Stimulated activated CD8-positive, alpha-beta memory T cell treated with anti-CD3 and anti-CD28 coated beads, Interleukin-2, amount 100 ng/mL, for 48 hours (primary cell): ENCODE measurements at places on chromosomes 3 and 15.

- no peak for DNase-seq
These were observed 29.7 kb upstream of the USP50 start for GRCh38 chr15:50576166-50576565.

DNA sequence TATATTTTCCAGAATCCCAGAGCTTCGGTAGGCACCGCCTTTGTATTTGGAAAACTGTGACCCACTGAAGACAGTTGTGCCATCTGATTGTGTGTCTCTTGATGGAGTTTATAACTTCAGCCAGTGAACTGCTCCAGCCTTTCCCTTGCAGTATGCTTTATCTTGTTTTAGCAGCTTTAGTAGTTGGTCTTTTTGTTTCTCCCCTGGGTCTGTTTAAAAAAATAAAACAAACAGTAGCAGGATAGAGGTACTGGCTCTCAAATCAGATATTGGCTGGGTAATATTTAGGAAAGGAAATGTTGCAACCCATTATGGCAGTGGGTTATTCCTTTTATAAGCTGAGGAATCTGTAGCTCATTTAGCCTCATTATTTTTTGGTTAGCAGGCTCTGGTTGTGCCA, 151.5 kb upstream of the BFSP2 start:
- DNase-seq, result no peak

DNA sequence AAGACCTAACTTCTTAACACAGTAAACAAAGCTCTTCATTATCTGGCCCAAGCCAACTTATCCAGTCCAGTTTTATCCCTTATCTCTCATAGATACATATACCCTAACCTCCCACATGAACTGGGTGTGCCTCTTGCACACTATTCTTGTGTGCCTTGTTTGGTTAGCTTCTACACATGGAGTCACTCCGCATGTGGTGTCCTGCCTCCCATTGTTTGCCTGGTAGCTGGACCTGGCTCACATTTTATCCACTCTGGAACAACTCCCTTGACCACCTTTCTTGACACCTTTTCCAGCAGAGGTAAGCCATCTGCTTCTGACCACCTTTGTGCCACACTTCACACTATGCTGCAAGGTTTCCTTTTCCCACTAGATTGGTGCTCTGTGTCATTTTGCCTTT, 15.2 kb downstream of the TIPARP start:
- DNase-seq, result no peak

DNA sequence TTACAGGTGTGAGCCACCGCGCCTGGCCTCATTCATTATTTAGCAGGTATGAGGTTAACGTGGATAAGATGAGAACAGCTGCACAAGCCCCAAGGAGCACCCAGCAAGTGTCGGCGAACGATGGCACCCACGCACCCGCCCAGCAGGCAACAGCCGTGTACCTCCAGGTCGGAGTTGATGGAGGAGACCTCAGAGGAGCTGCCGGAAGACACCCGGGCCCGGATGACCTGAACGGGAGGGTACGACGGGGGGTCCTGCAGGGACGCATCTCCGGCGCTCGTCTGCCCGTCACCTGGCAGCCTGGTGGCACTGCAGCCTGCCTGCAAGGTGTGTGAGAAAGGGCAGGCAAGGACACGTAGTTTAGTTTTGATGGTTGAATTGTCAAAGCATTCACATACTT, 29.1 kb downstream of the TMEM44 start:
- no peak for DNase-seq

GRCh38 chr3:63364910-63365309, 86.8 kb downstream of the SYNPR start:
- DNase-seq, result no peak

DNA sequence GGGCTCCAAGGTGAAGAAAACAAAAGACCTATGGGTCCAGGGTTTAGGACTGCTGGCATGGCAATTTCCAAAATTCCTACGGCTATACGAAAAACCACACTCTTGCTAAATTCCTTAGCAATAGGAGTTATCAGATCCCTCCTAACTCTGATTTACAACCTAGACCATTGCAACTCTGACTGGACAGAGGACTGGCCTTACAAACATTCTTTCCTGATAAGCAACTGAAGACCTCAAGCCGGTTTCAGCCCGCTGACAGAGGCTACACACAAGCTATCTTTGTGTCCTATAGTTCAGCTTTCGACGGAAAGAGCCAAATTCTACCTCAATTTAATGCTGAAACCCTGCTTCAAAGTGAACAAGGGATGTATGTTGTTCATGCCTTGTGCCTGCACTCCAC, 38.3 kb upstream of the AGBL1 start:
- no peak for DNase-seq

DNA sequence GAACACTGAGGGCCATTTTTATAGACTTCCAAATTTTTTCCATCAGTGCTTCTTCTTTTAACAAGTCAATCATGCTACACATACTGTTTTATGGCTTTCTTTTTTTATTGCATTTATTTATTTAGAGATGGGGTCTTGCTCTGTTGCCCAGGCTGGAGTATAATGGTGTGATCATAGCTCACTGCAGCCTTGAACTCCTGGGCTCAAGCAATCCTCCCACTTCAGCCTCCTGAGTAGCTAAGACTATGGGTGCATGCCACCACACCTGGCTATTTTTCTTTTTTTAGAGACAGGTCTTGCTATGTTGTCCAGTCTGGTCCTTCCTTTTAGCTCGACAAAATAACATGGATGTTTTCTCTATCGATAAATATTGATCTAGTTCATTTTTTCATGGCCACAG, 425.8 kb upstream of the WNT5A start:
- DNase-seq, result no peak

DNA sequence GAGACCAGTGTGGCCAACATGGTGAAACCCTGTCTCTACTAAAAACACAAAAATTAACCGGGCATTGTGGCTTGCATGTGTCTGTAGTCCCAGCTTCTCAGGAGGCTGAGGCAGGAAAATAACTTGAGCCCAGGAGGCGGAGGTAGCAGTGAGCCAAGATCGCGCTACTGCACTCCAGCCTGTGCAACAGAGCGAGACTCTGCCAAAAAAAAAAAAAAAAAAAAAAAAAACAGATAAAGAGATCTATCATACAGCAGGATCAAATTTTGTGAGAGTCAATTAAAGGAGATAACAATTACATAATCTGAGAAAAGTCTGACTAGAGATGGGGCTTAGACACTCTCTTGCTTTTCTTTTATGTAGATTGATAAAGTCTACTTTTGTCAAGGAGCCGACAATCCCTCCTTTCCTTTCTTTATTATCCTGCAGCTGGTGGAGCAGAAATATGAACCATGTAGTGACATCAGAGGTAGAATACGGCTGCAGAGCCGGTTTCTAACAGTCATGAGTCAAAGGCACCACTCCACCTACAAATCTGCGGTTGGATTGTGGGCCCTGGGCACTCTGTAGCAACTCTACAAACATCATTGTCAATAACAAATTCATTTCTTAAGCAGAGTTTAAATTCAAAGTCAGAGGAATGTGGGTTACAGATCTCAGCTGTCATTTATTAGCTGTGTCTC, 9.0 kb downstream of the C2CD4A start:
- DNase-seq, result no peak

GRCh38 chr3:113454630-113455029, 13.3 kb upstream of the CFAP44 start:
- no peak for DNase-seq

DNA sequence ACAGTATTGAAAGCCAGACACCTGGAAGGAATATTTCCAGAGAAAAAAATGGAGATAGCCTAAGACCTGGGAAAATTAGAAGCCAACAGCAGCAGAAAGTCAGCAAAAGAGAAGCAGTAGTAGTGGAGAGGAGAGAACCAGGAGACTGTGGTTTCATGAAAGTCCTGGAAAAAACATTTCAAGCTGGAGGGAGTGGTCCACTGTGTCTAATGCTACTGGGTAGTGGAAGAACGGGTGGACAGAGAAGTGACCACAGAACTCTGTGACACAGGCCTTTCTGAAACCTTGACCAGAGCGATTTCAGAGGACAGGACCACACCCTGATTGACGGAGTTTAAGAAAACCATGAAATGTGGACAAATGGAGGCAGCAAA, 15.3 kb upstream of the SH3BP5 start:
- no peak for DNase-seq
